ENCODE measurements at places on chromosomes 2 and 18.

DNA sequence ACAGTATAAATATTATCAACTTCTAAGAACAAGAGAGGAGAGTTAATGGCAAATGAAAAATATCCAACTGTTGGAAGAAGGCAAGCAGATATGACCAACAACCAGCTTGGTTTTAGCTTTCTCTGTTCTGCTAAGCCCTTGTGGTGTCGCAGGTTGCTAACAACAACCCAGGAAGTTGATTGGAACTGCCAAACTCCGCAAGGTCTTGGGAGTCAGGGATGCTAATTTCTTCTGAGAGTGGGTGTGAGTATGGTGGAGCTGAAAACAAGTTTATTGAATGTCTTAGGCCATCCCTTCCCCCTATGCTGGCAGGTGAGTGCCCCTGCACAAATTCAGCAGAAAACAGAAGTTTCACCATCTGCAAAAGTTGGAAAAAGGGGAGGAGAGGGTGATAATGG, 17.5 kb downstream of the BZW1 start:
- DNase-seq, result no peak

DNA sequence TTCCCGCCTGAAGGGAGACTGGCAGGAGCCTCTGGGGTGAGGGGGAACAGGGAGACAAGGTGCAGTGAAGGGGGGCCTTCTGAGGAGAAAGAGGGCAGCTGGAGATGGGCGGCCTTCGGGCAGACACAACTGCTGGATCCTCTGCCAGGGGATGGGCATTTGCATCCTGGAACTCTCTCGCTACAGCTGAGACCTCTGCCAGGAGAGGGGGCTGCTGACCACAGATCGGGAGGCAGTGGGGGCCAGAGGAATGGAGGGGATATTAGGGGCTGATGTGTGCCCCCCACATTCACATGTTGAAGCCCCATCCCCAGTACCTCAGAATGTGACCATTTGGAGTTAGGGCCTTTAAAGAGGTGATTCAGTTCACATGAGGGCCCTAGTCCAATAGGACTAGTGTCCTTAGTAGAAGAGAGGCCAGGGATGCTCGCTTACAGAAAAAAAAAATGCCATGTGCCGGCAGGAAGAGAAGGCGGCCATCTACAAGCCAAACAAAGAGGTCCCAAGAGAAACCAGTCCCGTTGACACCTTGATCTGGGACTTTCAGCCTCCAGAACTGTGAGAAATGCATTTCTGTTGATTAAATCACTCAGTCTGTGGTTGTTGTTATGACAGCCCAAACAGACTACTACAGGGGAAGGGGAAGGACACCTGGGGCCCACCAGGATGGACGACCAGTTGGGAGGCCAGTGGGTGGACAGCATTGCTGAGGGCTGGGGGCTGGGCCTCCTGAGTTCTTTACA, 50.0 kb downstream of the TRABD2A start:
- peak; percentile 35 for DNase-seq

- DNase-seq, result no peak
Measured at GRCh38 chr18:73944715-73945114, 202.9 kb downstream of the FBXO15 start.

- DNase-seq, result no peak
Measured at GRCh38 chr2:38330754-38331153, 46.3 kb downstream of the ATL2 start.

DNA sequence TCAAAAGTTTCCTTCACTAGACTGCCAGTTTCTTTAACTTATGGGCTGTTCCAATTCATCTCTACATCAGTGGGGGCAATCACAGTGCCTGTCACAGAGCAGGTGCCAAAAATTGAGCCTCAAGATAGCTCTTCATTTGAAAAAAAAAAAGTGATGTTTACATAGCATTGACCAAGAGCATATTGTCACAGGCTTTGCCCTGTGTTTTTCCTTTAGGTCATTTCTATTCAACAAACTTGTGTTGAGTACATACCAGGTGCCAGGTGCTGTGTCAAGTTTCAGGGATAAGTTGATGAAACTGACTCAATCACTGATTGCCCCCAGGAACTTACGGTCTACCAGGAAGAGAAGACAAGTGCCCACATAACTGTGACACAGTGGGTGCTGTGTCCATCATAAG, 22.2 kb upstream of the NT5C1B start:
- DNase-seq, result no peak

DNA sequence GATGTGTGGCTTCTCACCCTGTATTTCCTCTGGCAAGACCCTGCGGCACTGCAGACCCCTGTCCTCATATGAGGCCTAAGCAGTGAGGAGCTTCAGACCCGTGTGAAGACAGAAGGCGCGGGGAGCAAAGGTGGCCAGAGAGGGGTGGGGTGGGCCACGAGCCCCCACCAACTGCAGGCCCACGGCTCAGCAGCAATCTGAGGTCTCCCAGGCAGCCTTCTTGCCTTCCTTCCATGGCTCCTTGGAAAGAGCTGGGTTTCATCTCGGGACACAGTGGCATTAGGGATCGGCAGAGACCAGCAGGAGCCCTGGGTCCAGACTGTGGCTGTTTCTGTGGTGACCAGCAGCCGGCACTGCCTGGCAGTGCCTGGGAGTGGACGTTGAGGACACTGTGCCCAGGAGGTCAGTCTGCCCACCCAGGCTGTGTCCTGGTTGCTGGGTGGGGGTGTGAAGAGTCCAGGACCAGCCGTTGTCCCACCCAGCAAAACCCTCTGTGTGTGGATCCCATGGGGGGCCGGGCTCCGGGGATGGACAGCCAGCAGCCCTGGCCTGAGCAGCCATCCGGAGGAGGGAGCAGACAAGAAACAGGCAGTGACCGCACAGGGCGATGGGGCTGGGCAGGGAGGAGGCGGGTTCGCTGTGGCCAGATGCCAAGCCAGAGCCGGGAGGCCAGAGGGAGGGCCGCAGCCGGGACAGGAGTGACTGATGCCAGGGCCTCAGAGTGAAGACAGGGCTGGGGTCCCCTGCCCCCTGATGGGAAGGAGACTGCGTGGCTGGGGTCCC, 73.8 kb downstream of the RRM2 start:
- DNase-seq, result no peak

DNA sequence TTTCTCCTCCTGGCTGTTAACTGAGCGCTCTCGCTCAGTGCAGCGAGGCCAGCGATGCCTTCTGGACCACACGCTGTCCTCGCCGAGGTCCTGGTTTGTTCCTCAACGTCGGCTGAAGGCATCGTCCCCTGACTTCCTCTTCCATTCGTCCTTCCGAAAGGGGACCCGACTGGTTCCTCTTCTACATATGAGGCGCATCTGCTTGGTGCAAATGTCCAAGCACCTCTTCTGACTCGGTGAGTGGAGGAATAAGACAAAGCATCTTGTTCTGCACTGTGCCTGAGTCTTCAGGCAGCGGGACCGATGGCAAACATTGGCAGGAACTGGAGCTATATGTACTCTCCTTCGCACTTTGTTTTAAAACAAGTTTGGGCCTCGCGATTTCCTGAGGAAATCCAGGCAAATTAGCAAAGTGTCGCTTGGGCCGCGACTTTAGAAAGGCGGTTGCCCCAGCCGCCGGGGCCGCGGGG, 621 bp upstream of the KCNS3 start:
- peak; percentile 48 for DNase-seq

DNA sequence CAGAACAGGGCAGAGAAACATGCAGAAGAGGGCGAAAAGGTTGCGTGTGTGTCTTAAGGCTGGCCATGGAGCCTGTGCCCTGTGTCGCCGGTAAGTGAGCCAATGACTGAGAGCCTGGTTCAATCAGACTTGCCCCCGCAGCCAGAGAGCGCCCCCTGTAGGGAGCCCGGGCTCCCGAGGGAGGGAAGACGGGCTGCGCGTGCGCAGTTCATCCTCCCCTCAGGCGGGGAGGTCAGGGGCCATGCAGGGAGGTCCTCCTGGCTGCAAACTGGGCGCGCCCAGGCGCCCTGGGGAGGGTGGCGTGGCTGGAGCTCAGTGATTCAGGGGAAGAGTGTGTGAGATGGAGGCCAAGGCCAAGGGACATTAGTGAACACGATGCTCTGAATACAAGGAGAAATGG, 276.6 kb downstream of the PHLPP1 start:
- peak; percentile 57 for DNase-seq

GRCh38 chr2:119352357-119352756, 14.3 kb downstream of the C2orf76 start:
- DNase-seq, result no peak

DNA sequence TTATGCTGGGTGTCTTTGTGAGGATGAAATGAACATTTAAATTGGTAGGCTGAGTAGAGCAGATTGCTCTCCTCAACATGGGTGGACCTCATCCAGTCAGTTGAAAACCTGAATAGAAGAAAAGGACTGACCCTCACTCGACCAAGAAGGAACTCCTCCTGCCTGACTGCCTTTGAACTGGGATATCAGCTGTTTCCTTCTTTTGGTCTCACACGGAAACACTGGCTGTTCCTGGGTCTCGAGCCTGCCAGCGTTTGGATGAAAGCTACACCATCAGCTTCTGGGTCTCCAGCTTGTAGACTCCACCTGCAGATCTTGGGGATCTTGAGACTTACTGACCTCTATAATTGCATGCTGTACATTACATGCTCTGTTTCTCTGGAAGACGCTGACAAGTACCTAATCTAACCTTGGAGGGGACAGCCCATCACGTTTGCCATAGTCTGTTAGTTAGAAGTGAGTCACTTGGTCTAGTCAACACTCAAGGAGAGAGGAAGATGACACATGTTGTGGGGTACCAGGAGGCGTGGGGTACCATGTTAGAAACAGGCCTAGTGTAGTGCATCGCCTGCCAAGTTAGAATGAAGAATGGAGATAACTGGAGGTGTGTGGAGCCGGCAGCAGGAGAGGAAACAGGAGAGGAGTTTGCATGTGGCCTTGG, 267.0 kb downstream of the MREG start:
- DNase-seq, result no peak

GRCh38 chr18:5146093-5146492, 51.0 kb downstream of the AKAIN1 start:
- DNase-seq, result no peak

GRCh38 chr2:200525066-200525465, 941 bp upstream of the SGO2 start:
- no peak for DNase-seq

- DNase-seq, result peak; percentile 89
Measured at GRCh38 chr2:96163768-96164429, 18.7 kb upstream of the DUSP2 start.

DNA sequence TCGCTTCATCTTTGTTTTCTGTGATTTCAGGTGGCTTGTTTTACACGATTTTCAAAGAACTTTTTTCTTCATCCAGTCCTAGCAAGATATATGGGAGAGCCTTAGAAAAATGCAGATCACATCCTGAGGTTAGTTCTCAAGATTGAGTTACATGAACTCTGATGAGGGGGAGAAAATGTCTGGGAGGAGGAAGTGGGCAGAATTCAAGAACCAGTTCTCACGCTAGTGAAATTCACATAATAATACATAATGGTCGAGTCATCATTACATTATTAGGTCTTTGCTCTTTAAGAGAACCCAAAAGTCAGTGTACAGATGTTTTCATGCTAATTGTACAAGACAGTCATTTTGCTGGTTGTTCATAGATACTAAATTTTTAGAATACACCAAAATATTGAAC, 7.0 kb downstream of the TIMM21 start:
- no peak for DNase-seq

Data from activated CD8-positive, alpha-beta memory T cell treated with anti-CD3 and anti-CD28 coated beads, Interleukin-2, amount 50 U/mL, for 48 hours (primary cell).